Mesenchymal stem cell (in vitro differentiated cells and primary cell): ENCODE measurements at places on chromosomes 3 and 15.

- H3K4me3 ChIP-seq, result no peak overlapping the region
- DNase-seq, result no peak
- H3K36me3 ChIP-seq, result no peaks in the 10 kb centered on the region
- H3K4me1 ChIP-seq, result no peaks in the 10 kb centered on the region
These were observed 337.5 kb upstream of the THBS1 start for GRCh38 chr15:39243396-39243795.

DNA sequence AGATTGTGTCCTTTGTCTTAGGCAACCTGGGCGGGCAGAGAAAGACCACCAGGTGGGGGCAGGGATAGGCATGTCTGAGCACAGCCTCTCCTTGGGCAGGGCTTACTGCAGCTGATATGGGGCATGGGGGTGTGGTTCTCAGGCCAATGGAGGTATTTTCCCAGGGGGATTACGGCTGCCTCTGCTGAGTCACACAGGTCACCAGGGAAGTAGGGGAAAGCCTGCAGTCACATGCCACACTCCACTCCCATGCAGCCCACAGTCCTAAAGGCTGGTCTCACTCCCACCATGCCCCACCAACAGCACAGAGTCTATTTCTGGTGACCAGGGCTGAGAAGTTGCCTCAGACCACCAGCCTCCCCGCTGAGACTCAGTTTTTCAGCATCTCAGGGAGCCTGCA lies 466.4 kb downstream of the DIPK2A start:
- H3K27ac ChIP-seq, result no peak overlapping the region
- no peak for DNase-seq
- no peaks in the 10 kb centered on the region for H3K36me3 ChIP-seq
- no peak overlapping the region for H3K4me3 ChIP-seq
- H3K4me1 ChIP-seq, result no peaks in the 10 kb centered on the region

DNA sequence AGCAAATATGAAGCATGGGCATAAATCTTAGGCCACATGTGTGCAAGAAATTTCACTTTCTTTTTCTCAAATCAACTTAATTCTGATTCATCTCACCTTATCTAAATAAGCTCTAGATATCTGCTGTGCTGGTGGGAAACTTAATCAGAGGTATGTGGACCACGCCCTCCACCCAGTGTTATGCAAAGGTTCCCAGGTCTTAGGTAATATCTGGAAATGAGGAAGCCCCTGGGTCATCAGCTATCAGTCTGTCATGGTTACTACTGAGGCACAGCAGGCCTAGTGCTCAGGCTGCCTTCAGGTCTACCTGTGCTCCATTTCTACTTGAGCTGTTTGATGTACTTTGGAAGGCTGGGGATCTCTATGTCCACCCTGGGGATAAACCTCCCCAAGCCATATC lies 134.4 kb upstream of the KCNH8 start:
- no peaks in the 10 kb centered on the region for H3K36me3 ChIP-seq
- H3K4me3 ChIP-seq, result no peak overlapping the region
- H3K27ac ChIP-seq, result no peak overlapping the region
- no peak for DNase-seq
- H3K4me1 ChIP-seq, result no peaks in the 10 kb centered on the region
- no peaks in the 10 kb centered on the region for H3K27me3 ChIP-seq

GRCh38 chr3:20527368-20527767 lies 341.4 kb upstream of the SGO1 start:
- DNase-seq, result no peak
- no peak overlapping the region for H3K27ac ChIP-seq
- no peaks in the 10 kb centered on the region for H3K27me3 ChIP-seq
- H3K4me1 ChIP-seq, result no peaks in the 10 kb centered on the region
- H3K4me3 ChIP-seq, result no peak overlapping the region
- no peaks in the 10 kb centered on the region for H3K36me3 ChIP-seq

- DNase-seq, result peak; percentile 66
- H3K4me1 ChIP-seq, result peaks cover 15% of the 10 kb centered on the region
- peak overlapping the region; percentile 71 for H3K4me3 ChIP-seq
These were observed 32.4 kb upstream of the ALDH1L1 start for GRCh38 chr3:126212620-126213378.

- H3K27me3 ChIP-seq, result no peaks in the 10 kb centered on the region
- H3K36me3 ChIP-seq, result no peaks in the 10 kb centered on the region
- peak; percentile 14 for DNase-seq
- no peak overlapping the region for H3K27ac ChIP-seq
- H3K4me3 ChIP-seq, result no peak overlapping the region
- peaks cover 1% of the 10 kb centered on the region for H3K4me1 ChIP-seq
These were observed 156.6 kb upstream of the NUDT16 start for GRCh38 chr3:131224886-131225550.

GRCh38 chr3:50493086-50493485 lies 10.3 kb downstream of the CACNA2D2 start:
- H3K4me3 ChIP-seq, result no peak overlapping the region
- DNase-seq, result no peak
- H3K27me3 ChIP-seq, result peaks cover 29% of the 10 kb centered on the region
- H3K36me3 ChIP-seq, result no peaks in the 10 kb centered on the region
- H3K4me1 ChIP-seq, result no peaks in the 10 kb centered on the region

GRCh38 chr15:89028036-89028435 lies 60.2 kb upstream of the ABHD2 start:
- no peak overlapping the region for H3K4me3 ChIP-seq
- no peak for DNase-seq
- no peaks in the 10 kb centered on the region for H3K36me3 ChIP-seq
- H3K27ac ChIP-seq, result no peak overlapping the region
- no peaks in the 10 kb centered on the region for H3K4me1 ChIP-seq
- no peaks in the 10 kb centered on the region for H3K27me3 ChIP-seq

GRCh38 chr3:150760431-150761200 lies 2.4 kb downstream of the SIAH2 start:
- H3K27ac ChIP-seq, result no peak overlapping the region
- peaks cover 4% of the 10 kb centered on the region for H3K4me1 ChIP-seq
- DNase-seq, result peak; percentile 30
- H3K36me3 ChIP-seq, result no peaks in the 10 kb centered on the region
- H3K4me3 ChIP-seq, result peak overlapping the region; percentile 91

DNA sequence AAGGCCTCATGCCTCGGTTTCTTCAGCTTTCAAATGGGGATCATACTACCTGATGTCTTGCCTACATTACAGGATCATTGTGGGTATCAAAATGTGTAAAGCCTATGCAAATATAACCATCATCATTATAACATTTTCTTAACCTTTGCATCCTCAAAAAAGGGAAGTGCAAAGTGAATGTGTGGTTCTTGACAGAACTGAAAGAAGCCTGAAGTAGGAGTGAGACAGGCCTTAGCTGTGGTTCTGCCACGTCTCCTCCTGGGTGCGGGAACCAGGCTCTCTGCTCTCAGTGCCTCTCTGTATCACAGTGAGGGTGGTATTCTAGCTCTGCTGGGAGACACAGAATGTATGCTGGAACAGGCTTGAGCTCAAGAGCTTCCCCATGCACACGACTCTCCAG lies 316.9 kb upstream of the ICE2 start:
- H3K27ac ChIP-seq, result no peak overlapping the region
- peaks cover 1% of the 10 kb centered on the region for H3K4me1 ChIP-seq
- no peaks in the 10 kb centered on the region for H3K36me3 ChIP-seq

- H3K27me3 ChIP-seq, result no peaks in the 10 kb centered on the region
- no peak overlapping the region for H3K27ac ChIP-seq
- H3K4me1 ChIP-seq, result peaks cover 2% of the 10 kb centered on the region
- H3K36me3 ChIP-seq, result no peaks in the 10 kb centered on the region
- DNase-seq, result peak; percentile 31
These were observed 15.5 kb upstream of the ACAP2 start for GRCh38 chr3:195458316-195458717.

- no peak overlapping the region for H3K27ac ChIP-seq
- H3K27me3 ChIP-seq, result no peaks in the 10 kb centered on the region
- no peak overlapping the region for H3K4me3 ChIP-seq
- H3K4me1 ChIP-seq, result no peaks in the 10 kb centered on the region
- DNase-seq, result no peak
These were observed 384.2 kb downstream of the CGGBP1 start for GRCh38 chr3:87674397-87675161.

GRCh38 chr3:108024146-108024850 lies 66.5 kb downstream of the CD47 start:
- H3K27ac ChIP-seq, result no peak overlapping the region
- no peak overlapping the region for H3K4me3 ChIP-seq
- DNase-seq, result no peak
- H3K27me3 ChIP-seq, result no peaks in the 10 kb centered on the region

DNA sequence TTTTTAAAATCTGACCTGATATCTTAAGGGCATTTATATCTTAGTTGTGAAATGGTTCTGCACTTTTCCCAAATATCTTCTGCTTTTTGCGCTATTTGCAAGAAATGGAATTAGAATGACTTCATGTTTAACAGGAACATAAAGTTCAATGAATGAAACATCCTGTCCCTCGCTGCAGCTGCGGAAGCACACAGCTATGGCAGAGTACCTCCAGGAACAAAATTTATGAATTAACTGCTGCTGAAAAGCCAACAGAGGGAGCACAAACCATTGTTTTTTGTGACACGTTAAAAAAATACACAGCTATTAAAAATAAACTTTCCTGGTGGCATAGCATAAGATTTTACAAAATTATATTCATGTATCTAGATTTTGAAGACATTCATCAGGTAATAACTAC lies 404.4 kb upstream of the MDFIC2 start:
- H3K27me3 ChIP-seq, result no peaks in the 10 kb centered on the region
- DNase-seq, result peak; percentile 32
- no peak overlapping the region for H3K4me3 ChIP-seq
- no peaks in the 10 kb centered on the region for H3K36me3 ChIP-seq
- no peak overlapping the region for H3K27ac ChIP-seq
- no peaks in the 10 kb centered on the region for H3K4me1 ChIP-seq

- no peak overlapping the region for H3K4me3 ChIP-seq
- DNase-seq, result no peak
- no peaks in the 10 kb centered on the region for H3K36me3 ChIP-seq
- H3K4me1 ChIP-seq, result no peaks in the 10 kb centered on the region
- peaks cover 10% of the 10 kb centered on the region for H3K27me3 ChIP-seq
These were observed 22.7 kb upstream of the TMEM41A start for GRCh38 chr3:185521349-185522138.

GRCh38 chr15:70509731-70510143 lies 253.6 kb downstream of the UACA start:
- H3K4me3 ChIP-seq, result no peak overlapping the region
- H3K4me1 ChIP-seq, result peaks cover 25% of the 10 kb centered on the region
- no peaks in the 10 kb centered on the region for H3K36me3 ChIP-seq
- no peak overlapping the region for H3K27ac ChIP-seq

- H3K27me3 ChIP-seq, result peaks cover 15% of the 10 kb centered on the region
- H3K27ac ChIP-seq, result no peak within 1 kb of the TSS
- H3K36me3 ChIP-seq, result no peaks in the 10 kb centered on the region
- no peak for DNase-seq
- H3K4me1 ChIP-seq, result peaks cover 22% of the 10 kb centered on the region
These were observed at the start of gene DNAH1 for GRCh38 chr3:52315977-52316764. DNAH1 (plus strand) TSS chr3:52316319; CDS start chr3:52322443, 6,124 bp downstream.

- H3K4me3 ChIP-seq, result no peak overlapping the region
- peaks cover 9% of the 10 kb centered on the region for H3K27me3 ChIP-seq
- DNase-seq, result peak; percentile 45
- H3K27ac ChIP-seq, result peak overlapping the region; percentile 44
These were observed 26.0 kb upstream of the CORO2B start for GRCh38 chr15:68552773-68553172.

DNA sequence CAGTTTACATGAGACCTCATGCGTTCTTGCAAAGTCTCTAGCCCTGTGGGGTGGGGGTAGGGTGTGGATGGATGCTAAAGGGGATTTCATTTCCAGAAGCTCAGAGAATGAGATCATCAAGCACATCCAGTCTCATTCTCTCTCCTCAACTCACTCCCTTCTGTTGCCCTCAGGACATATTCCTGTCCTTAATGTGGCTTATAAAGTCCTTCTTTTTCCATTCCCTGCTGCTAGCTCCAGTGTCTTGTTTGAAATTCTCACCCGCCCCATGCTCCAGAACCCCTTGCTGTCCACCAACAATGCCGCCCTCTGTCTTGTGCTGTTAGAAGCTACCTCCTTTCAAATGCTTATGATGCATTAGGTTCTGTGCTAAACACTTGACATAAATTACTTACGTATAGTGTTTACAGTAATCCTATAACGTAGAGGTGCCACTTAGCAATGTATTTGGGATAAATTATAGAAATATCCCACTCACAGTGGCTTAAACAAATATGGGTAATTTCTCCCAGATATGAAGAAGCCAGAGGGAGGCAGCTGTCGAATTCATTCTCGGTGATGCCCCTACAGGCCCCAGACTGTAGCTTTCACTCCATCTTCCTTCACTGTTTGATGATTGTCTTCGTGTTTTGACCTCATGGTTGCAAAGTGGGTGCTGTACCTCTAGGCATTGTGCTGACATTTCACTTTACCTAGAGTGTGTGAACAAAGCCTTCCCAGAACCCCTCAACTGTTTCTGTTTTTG lies 273.1 kb upstream of the TBL1XR1 start:
- H3K4me1 ChIP-seq, result peaks cover 5% of the 10 kb centered on the region
- H3K4me3 ChIP-seq, result no peak overlapping the region
- DNase-seq, result peak; percentile 43
- no peak overlapping the region for H3K27ac ChIP-seq
- H3K27me3 ChIP-seq, result no peaks in the 10 kb centered on the region

DNA sequence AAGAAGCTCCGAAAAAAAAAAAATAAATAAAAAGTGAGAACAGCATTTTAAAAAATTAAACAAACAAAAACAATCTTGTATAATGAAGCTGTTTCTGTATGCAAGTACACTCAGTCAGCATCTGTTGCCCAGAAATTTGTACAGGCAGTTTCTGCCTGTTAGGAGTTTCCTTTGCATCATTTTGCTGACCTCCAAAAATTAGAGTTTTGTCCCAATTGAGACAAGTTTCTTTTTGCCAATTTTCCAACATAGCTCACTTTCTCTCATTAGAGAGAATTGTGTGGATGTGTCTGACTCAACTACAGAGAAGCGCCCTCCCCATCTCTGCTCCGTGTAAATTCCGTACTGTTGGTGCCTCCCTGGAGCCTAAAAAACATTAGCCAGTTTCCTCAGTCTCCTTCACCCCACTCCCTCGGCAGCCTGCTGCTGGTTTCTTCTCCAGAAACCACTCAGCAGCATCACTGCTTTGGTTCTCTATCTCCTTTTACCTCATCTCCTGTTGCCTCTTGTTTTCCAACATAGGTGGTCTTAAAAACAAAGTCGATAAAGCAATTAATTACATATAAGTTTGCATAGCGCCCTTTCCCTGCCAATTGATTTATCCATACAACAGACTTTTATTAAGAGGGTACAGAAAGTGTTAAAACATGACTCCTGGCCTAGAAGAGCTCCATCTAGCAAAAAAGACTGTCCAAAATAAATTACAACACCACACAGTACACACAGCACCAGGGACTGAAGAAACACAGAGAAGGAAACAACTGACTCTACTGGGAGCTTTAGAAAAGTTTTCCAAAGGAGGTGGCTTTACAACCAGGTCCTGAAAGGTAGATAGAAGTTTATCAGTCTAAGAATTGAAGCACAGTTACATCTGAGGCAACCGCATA lies 286.7 kb downstream of the SHOX2 start:
- H3K27ac ChIP-seq, result no peak overlapping the region
- H3K4me3 ChIP-seq, result peak overlapping the region; percentile 40
- H3K27me3 ChIP-seq, result peaks cover 3% of the 10 kb centered on the region
- no peaks in the 10 kb centered on the region for H3K4me1 ChIP-seq
- H3K36me3 ChIP-seq, result no peaks in the 10 kb centered on the region

GRCh38 chr15:66425837-66426236 lies 39.1 kb downstream of the MAP2K1 start:
- no peak overlapping the region for H3K4me3 ChIP-seq
- no peak for DNase-seq
- no peak overlapping the region for H3K27ac ChIP-seq
- H3K4me1 ChIP-seq, result no peaks in the 10 kb centered on the region
